SHP77 treated with DMSO at 0.1 percent for 48 hours (cell line): ENCODE measurements at places on chromosomes 1 and 21.

- peak; percentile 27 for DNase-seq
Measured at GRCh38 chr1:167533851-167534300, 15.5 kb upstream of the CD247 start.

DNA sequence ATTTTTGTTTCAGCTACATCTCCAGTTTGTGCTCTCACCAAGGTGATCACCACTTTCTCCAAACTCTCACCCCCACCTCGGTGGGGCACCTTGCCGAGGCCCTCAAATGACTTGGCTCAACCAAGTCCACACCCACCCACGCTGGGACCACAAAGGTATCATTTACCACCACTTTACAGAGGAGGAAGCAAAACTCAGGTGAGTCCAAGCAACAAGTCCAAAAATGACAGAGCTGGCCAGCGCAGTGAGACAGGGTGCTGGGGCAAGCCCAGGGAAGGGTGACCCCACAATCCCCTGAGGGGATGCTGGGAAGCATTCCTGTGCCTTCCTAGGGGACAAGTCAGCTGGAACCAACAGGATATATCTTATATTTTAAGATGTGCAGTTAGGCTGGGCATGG, 24.7 kb downstream of the SSBP3 start:
- no peak for DNase-seq

DNA sequence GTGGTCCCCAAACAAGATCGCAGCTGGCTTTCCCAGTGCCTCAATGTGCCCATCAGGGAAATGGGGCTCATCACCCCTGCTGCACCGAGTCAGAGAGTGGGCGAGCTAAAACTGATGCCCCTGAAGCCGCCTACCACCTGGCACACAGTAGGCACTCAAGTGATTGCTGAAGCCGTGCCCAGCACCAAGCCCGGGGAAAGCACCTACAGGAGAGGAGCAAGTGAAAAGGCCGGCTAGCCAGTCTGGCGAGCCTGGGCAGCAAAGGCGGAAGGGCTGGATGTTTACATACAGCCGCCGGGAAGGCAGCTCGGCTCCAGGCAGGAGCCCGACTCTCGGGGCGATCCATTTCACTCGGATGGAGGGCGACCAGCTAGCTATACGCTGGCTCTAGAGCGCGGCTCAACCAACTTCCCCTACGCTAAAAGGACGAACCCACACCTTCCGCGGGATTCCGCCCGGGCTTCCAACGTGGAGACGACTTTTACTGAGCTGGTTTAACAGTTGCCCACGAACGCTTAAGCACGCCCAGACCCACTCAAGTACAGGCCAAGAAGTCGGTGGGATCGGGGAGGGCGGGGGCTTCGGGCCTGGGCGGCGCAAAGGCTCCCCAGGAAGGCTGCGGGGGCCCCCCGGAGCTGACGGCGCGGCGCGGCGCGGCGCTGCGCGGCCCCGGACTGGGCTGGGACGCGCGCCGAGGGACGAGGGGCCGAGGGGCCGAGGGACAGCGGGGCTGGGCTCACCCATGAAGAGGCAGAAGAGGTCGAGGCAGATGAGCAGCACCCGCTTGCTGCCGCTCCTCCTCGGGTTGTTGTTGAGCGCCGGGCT, 1.0 kb downstream of the PLPP3 start:
- DNase-seq: no peak

GRCh38 chr1:215407575-215407974, 159.5 kb upstream of the KCTD3 start:
- no peak for DNase-seq

DNA sequence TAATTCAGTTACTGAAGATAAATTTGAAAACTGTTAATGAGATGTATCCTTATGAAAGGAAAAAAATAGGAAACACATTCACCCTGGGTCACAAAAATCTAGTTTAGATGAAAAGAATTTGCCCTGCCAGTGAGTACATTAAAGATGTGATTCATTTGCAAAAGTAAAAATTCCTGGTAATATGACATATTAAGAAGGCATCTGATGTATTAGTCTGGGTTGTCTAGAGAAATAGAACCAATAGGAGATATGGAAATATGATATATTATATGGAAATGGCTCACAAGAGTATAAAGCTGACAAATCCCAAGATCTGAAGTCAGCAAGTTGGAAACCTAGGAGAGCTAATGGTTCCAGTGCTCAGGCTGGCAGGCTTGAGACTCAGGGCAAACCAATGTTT, 153.8 kb downstream of the MRPL39 start:
- DNase-seq: no peak

DNA sequence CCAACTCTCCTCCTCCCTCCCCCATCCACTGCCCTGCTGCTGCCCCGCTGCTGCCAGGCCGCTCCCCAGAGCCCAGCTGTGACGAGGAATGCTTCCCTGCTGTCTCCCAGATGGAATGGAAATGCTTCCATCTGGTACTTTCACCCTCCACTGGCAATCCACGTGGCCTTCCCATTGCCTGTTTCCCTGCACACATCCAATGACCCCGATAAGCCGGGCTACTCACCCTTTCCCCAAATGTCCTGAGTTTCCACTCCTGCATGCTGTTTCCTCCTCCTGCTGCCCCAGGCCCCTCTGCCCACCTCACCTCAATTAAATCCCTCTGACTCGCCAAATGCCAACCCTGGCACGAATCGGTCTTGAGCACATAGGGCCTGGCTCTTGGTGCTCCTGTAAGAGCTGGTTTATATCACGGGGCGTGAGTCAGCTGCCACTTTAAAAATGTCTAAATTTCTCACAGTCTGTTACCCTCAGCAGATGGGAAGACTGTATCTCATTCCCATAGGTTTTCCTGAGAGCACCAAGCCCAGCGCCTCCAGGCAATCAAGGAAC, 36.4 kb downstream of the MRAP start:
- DNase-seq: no peak

DNA sequence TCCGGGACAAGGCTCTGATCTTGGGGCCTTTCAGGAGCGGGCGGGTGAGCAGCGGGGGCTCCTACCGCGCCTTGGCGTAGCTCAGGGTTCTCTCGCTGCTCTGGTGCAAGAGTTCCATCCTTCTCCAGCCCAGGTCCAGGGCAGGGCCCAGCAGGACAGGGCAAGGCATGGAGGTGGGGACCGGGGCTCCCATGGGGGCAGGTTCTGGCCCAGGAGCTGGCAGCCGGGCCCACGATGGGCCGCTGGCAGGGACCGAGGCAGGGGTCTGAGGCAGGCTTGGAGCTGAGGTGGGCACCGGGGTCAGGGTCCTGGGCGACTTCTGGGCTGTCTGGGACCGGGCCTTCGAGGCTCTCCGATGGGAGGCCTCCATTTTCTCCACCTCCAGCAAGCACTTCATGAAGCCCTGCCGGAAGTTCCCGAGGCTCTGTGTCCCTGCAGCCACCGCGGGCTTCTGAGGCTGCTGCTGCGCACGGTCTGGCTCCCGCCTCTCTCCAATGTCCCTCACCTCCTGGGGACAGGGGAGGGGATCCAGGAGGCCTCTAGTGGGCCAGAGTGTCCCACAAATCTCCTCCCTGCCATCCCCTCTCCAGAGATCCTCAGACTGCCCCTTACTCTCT, 27.6 kb downstream of the SPATA21 start:
- no peak for DNase-seq

DNA sequence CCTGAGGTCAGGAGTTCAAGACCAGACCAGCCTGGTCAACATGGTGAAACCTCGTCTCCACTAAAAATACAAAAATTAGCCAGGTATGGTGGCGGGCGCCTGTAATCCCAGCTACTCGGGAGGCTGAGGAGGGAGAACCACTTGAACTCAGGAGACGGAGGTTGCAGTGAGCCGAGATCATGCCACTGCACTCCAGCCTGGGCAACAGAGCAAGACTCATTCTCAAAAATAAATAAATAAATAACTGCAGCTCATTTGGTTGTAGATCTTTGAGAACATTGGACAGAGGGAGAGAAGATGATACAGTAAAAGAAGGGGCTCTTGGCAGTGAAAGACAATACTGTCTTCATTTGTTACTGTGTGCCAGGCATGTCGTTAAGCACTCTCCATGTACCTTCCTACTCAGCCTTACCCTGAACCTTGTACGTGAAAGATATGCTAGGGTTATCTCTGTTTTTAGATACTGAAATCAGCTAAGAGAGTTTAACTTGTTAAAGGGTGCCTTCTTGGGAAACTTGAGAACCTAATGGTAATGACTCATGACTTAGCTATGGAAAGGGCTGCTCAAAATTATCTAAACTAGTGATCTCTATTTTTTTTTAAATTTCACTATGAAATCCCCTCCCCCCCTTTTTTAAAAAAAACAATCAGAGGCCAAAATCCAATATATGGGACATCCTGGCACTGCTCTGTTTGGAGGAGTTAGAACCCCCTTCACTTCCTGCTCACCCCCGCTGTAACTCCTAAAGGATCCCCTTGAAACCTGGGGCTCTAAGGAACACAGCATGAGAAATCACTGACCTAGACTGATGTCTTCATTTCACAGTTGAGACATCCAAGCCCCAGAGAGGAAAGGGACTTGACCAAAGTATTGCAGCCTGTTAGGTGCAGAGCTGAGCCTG, 6.8 kb upstream of the KPNA6 start:
- DNase-seq: no peak

GRCh38 chr1:101996825-101997465, at the start of gene OLFM3:
TSS of gene OLFM3 (minus strand) at chr1:101996926.
- DNase-seq: peak; percentile 78

DNA sequence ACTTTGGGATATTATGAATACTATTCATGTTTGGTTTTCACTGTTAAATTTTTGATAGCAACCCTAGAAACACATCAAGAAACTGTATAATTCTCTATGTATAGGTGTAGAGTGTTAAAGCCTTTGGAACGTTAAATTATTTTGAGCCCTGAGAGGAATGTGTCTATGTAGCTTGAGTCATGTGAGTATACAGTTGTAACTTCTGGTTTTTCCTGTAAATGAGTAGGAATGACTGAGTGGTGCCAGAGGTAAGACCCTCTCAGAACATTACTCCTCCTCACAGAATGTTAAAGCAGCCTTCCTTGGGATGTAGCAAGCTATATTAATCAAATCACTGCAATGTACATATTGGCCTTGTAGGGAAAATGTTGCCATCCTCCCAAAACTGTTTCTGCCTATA, 69.0 kb downstream of the C1orf21 start:
- no peak for DNase-seq

- DNase-seq: no peak
Measured at GRCh38 chr1:164466429-164466828, 92.6 kb upstream of the PBX1 start.

- DNase-seq: no peak
Measured at GRCh38 chr1:25469177-25469576, 38.5 kb downstream of the MACO1 start.

GRCh38 chr1:41474490-41475271, 9.8 kb downstream of the EDN2 start:
- no peak for DNase-seq

DNA sequence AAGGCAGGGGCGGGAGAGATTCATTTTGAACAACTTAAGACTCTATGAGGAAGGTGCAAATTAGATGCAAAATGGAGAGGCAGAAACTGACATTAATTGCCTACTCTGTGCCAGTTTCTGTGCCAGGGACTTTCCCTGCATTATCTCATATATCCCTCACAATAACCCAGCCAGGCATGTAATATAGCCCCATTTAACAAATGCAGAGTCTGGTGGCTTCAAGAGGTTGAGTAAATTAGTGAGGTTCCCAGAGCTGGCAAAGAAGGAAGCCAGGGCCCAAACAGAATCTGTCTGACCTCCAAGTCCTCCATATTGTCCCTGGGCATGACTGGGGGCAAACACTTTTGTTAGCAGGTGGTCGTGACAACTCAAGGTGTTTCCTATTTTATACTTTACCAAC, 199.8 kb downstream of the ASTN1 start:
- no peak for DNase-seq

DNA sequence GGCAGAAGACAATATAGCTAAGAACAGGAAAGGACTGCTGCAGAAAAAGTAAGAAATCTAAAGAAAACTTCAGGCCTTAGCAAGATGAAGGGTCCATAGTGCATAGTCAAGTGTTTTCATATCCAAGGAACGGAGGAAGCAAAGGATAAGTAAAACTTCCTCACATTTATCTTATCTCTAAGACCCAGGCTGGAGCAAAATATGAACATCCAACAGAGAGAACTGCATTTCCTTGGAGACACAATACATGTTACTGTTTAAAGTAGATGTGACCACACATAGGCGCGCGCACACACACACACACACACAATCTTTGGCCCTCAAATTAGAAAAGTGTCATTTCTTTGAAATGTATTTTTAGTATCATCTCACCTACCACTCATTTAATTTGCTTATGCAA, 66.7 kb downstream of the TTLL7 start:
- DNase-seq: no peak

DNA sequence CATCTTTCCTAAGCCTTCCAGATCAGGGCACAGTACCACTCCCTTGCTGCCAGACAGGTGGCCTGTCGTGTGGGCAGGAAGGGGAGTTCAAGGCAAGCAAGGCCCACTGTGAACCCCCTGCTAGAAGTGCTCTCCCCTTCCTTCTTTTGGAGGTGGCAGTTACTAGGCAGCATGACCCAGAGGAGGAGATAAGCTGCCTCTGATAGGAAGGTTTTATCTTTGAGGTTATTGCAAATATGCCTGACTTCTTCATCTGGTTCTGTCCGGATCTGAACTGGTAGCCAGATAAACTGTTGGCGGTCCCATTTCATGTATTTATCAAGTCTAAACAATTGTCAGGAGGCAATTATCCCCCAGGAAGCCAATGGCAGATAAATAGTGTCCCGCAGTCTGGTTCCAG, 198.2 kb upstream of the LMO4 start:
- DNase-seq: no peak

GRCh38 chr1:61498342-61498741, 226.6 kb downstream of the TM2D1 start:
- DNase-seq: no peak

DNA sequence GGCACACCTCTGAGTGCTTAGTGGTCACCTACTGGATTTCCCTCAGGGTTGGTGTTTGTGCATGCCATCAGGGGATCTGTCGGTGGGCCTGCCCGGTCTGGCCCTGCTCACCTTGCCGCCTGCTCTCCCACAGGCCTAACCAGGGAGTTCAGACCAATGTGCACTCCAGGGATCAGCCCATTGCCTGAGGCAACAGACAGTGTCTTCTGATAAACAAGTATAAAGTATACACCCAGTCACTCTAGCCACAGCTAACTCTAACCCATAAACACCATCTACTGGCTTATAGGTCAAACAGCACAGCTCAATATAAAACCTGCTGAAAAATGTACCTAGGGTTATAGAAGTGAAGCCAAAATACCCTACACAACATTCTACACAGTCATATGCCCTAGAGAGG, 1300.0 kb downstream of the PLA2G4A start:
- no peak for DNase-seq

GRCh38 chr21:16176570-16176969, 446.8 kb downstream of the USP25 start:
- no peak for DNase-seq

- no peak for DNase-seq
Measured at GRCh38 chr21:43864313-43864961, 586 bp upstream of the AGPAT3 start.

DNA sequence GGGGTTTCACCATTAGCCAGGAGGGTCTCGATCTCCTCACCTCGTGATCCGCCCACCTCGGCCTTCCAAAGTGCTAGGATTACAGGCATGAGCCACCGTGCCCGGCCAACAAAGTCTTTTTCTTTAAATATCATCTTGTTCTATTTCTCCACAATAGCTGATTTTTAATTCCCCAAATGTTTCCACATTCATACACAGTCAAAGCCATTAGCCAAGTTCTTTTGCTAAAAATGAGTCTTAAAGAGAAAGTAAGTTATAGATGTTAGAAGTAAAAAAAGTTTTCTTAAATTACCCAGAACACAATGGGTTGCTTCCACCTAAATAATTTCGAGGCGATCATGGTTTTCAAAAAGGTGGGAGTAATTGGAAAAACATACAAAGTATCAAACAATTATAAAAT, 30.6 kb downstream of the C2CD2 start:
- no peak for DNase-seq

- DNase-seq: no peak
Measured at GRCh38 chr1:236143104-236143948, 987 bp downstream of the GPR137B start.

- DNase-seq: no peak
Measured at GRCh38 chr1:85799737-85800136, 91.5 kb upstream of the ZNHIT6 start.
